Naive B cell (primary cell): ENCODE measurements at places on chromosomes 5 and 9. TPM values are rescaled to one million over a fixed set of nuclear protein-coding genes. Genes with fewer than 3 reads are reported as not detected.

The SYNPO gene
- polyA plus RNA-seq, result 1.2 TPM

The RNF208 gene
- polyA plus RNA-seq, result 0.30 TPM

The FOXD4L6 gene
- polyA plus RNA-seq, result not detected

The CARD9 gene
- polyA plus RNA-seq, result not detected

The TAF11L5 gene
- polyA plus RNA-seq, result not detected

The INSYN2B gene
- not detected for polyA plus RNA-seq

The GARIN3 gene
- polyA plus RNA-seq, result not detected

The NIPBL gene
- polyA plus RNA-seq, result 47.4 TPM

The TAF1L gene
- polyA plus RNA-seq, result not detected

The PCDHA13 gene
- not detected for polyA plus RNA-seq

The ZDHHC11 gene
- not detected for polyA plus RNA-seq

The RAD17 gene
- polyA plus RNA-seq, result 28.5 TPM

The GRXCR2 gene
- not detected for polyA plus RNA-seq

The ADAMTSL2 gene
- not detected for polyA plus RNA-seq

The CER1 gene
- not detected for polyA plus RNA-seq

The ABLIM3 gene
- 0.74 TPM for polyA plus RNA-seq

The IFNK gene
- not detected for polyA plus RNA-seq

The ELAVL2 gene
- not detected for polyA plus RNA-seq

The PIP5K1B gene
- polyA plus RNA-seq, result 9.0 TPM

The CNTNAP3 gene
- not detected for polyA plus RNA-seq

The FLT4 gene
- not detected for polyA plus RNA-seq

GRCh38 chr9:74846766-74847165 lies 41.0 kb downstream of the TRPM6 start:
- peaks cover 6% of the 10 kb centered on the region for H3K27me3 ChIP-seq
- H3K4me1 ChIP-seq, result no peaks in the 10 kb centered on the region
- no peak overlapping the region for H3K27ac ChIP-seq
- no peak for DNase-seq
- no peaks in the 10 kb centered on the region for H3K36me3 ChIP-seq

DNA sequence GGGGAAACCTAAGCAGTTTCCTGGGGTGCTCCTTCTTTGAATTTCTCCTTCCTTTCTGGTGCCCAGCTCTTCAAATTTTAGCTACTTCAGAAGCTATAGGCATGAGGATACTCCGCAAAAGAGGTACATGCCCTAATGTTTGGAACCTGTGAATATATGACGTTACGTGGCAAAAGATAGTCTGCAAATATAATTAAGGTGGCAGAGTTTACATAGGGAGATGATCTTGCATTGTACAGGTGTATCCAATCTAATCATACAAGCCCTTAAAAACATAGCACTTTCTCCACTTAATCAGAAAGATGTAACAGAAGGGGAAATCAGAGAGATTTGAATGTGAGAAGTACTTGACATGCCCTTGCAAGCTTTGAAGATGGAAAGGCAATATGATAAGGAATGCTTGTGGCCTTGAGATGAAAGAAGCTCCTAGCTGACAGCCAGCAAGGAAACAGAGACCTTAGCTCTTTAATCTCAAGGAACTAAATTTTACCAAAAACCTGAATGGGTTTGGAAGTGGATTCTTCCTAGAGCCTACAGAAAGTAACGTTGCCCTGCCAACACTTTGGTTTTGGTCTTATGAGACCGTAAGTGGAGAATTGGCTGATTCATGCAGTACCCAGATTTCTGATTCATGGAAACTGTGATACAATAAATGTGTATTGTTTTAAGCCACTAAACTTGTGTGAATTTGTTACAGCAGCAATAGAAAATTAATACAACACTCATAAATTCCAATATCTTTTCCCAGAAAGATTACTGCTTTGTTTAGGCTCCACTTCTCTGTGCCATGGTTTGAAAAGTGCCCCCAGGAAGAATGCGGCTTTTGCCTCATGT lies 268.4 kb downstream of the FAM170A start:
- H3K27me3 ChIP-seq, result no peaks in the 10 kb centered on the region
- no peak for DNase-seq
- no peaks in the 10 kb centered on the region for H3K36me3 ChIP-seq
- no peak overlapping the region for H3K4me3 ChIP-seq
- no peak overlapping the region for H3K27ac ChIP-seq

- H3K36me3 ChIP-seq, result no peaks in the 10 kb centered on the region
- H3K27ac ChIP-seq, result no peak overlapping the region
- no peak for DNase-seq
- H3K27me3 ChIP-seq, result peaks cover 9% of the 10 kb centered on the region
- no peak overlapping the region for H3K4me3 ChIP-seq
Observed at GRCh38 chr9:32339424-32339823, 45.0 kb upstream of the ACO1 start.

DNA sequence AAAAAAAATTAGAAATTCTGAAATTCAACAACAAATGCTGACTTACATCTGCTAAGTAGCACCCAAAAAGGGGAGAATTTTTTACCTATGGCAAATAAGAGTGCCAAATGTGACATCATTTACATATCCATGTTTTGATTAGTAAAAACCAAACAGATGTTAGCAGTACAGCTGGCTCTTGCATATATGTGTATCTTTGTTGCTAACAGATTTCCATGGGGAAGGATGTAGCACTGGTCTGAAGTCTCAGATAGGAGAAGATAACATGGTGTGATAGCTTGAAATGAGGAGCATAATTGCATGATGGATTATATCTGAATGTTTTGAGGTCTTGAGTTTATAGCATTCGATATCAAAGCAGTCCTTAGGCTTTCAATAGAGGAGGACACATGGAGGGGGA lies 17.5 kb downstream of the PIK3R1 start:
- no peak overlapping the region for H3K27ac ChIP-seq
- H3K4me3 ChIP-seq, result no peak overlapping the region

GRCh38 chr9:33229359-33230114 lies 10.4 kb upstream of the SPINK4 start:
- H3K27me3 ChIP-seq, result peaks cover 5% of the 10 kb centered on the region
- no peak overlapping the region for H3K27ac ChIP-seq
- peaks cover 27% of the 10 kb centered on the region for H3K4me1 ChIP-seq
- no peaks in the 10 kb centered on the region for H3K36me3 ChIP-seq
- DNase-seq, result no peak

- peaks cover 12% of the 10 kb centered on the region for H3K4me1 ChIP-seq
- DNase-seq, result no peak
- no peak overlapping the region for H3K27ac ChIP-seq
- no peaks in the 10 kb centered on the region for H3K36me3 ChIP-seq
Observed at GRCh38 chr9:21255538-21256212, 15.9 kb upstream of the IFNA14 start.

GRCh38 chr9:104028827-104029226 lies 65.3 kb upstream of the SMC2 start:
- H3K27ac ChIP-seq, result no peak overlapping the region
- H3K27me3 ChIP-seq, result no peaks in the 10 kb centered on the region
- no peaks in the 10 kb centered on the region for H3K4me1 ChIP-seq
- no peak overlapping the region for H3K4me3 ChIP-seq
- H3K36me3 ChIP-seq, result no peaks in the 10 kb centered on the region
- no peak for DNase-seq

DNA sequence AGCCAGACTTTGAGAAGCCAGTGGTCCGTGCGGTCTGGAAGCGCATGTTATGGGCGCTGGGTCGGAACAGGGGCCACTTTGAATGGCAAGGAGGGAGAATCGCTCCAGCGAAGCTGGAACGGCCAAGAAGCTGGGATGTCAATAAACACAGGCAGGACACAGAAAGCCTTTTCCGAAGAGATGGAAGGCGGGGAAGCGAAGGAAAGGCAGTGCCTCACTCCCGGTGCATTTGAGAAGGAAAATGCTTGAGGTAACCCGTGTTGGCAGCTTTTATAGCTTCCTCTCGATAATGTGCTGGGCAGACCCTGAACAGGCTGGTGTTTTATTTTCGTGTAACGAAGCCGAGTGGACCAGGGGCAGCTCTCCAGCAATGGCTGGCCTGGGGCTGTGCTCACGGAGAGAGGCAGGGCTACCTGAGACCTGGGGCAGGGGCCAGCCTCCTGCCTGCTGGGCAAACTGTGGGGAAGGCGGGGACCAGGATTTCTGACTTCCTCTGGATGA lies 84.2 kb upstream of the SPRY4 start:
- H3K4me3 ChIP-seq, result no peak overlapping the region
- H3K27ac ChIP-seq, result no peak overlapping the region
- H3K4me1 ChIP-seq, result peaks cover 27% of the 10 kb centered on the region
- no peak for DNase-seq
- H3K27me3 ChIP-seq, result peaks cover 12% of the 10 kb centered on the region
- no peaks in the 10 kb centered on the region for H3K36me3 ChIP-seq

DNA sequence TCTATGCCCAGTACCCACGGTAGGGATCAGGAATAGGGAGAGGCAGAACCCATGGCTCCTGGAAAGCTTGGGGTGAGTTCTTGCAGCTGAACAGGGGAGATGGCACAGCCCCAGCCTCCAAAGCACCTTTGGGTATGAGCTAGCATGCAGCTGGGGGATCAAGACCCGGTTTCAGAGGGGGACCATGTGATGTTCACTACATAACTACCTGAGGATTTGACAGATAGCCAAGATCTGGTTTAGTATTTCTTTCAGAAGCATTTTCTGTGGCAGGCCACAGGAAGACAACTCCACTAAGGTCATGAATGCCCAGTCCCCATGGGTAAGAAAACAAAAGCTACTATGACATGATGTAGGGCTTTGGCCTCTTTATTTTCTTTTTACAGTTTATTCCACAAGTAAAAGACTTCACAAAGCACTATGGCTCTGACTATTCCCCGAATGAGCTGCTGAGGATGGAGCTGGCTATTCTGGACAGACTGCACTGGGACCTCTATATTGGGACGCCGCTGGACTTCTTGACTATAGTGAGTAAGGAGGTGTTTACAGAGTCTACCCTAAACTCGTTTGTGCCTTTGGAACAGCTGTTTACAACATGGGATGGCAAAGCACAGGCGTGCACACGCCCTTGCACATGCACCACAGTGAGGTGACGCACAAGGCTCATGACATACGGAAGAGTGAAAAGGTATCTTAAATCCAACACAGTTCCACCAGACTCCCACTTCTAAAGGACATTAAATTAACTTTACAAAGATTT lies 3.4 kb downstream of the CCNI2 start:
- H3K36me3 ChIP-seq, result no peaks in the 10 kb centered on the region
- H3K4me1 ChIP-seq, result no peaks in the 10 kb centered on the region
- no peak overlapping the region for H3K27ac ChIP-seq
- no peak overlapping the region for H3K4me3 ChIP-seq
- H3K27me3 ChIP-seq, result peaks cover 47% of the 10 kb centered on the region
- no peak for DNase-seq

- H3K27ac ChIP-seq, result peak overlapping the region; percentile 95
- no peaks in the 10 kb centered on the region for H3K27me3 ChIP-seq
- H3K36me3 ChIP-seq, result no peaks in the 10 kb centered on the region
- DNase-seq, result no peak
- H3K4me3 ChIP-seq, result no peak overlapping the region
Observed at GRCh38 chr5:151068433-151069197, 12.2 kb downstream of the TNIP1 start.

DNA sequence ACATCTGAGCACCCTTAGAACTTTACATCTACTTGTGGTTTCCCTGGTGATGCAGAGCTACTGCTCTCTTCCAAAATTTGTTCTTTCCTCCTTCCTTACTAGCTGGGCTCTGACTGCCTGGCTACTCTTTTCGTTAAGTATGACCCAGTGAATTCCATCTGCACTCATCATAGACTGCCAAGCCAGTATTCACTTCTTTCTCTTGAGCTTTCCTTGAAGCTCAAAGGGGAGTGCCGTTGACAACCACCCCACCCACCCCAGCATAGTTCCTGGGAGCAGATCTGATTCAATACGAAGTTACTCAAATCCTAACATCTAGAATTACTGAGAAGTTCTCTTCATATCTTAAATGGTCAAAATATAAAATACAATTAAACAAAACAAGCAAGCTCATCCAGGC lies 190.5 kb downstream of the ADAMTS12 start:
- no peaks in the 10 kb centered on the region for H3K4me1 ChIP-seq
- H3K27ac ChIP-seq, result no peak overlapping the region
- no peaks in the 10 kb centered on the region for H3K36me3 ChIP-seq
- H3K27me3 ChIP-seq, result peaks cover 4% of the 10 kb centered on the region
- no peak overlapping the region for H3K4me3 ChIP-seq

- no peak for DNase-seq
- peaks cover 54% of the 10 kb centered on the region for H3K4me1 ChIP-seq
- peak overlapping the region; percentile 67 for H3K27ac ChIP-seq
- H3K4me3 ChIP-seq, result no peak overlapping the region
- H3K27me3 ChIP-seq, result no peaks in the 10 kb centered on the region
Observed at GRCh38 chr5:62326702-62327101, 20.7 kb downstream of the KIF2A start.

GRCh38 chr5:9850456-9850855 lies 220.3 kb upstream of the TAS2R1 start:
- H3K4me1 ChIP-seq, result no peaks in the 10 kb centered on the region
- H3K36me3 ChIP-seq, result no peaks in the 10 kb centered on the region
- no peak overlapping the region for H3K4me3 ChIP-seq
- DNase-seq, result no peak
- no peak overlapping the region for H3K27ac ChIP-seq

DNA sequence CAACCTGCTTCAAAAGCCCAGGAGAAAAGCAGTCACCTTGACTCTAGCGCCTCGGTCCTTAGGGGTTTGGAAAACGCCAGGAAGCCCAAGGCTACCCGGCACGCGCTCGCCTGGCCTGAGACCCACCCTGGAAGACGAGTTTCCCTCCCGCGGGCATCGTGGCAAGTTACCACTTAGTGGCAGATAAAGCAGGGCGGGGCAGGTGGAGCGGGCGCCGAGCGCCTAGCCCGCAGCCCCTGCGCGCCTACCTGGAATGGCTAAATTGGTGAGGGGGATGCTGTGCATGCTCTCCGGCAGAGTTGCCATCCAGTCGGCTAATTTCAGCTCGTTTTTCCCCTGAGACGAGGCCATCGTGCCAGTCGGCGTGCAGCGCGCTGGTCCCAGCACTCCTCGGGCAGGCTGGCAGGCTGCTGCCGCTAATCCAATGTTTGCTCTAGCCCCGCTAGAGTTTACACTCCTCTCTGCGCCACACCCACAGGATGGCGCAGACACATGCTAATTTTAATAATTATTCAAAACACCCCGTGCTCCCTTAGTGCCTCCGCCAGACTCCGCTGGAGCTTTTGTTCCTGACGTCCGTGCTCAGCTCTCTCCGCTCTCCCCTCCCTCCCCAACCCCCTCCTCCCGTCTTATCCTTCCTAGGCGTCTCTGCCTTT lies at the start of gene PLCXD3:
Gene PLCXD3, minus strand, starts transcription at position 426 of the 656 bp plus-strand sequence. Its CDS starts 75 bp downstream, at position 351.
- no peak for DNase-seq
- H3K27ac ChIP-seq, result no peak within 1 kb of the TSS
- peaks cover 24% of the 10 kb centered on the region for H3K27me3 ChIP-seq
- peaks cover 2% of the 10 kb centered on the region for H3K4me1 ChIP-seq
- H3K36me3 ChIP-seq, result no peaks in the 10 kb centered on the region

GRCh38 chr5:27708534-27708933 lies 670.1 kb upstream of the CDH9 start:
- no peaks in the 10 kb centered on the region for H3K4me1 ChIP-seq
- H3K4me3 ChIP-seq, result no peak overlapping the region
- no peak for DNase-seq
- no peak overlapping the region for H3K27ac ChIP-seq
